ENCODE measurements at places on chromosomes 4 and X.

DNA sequence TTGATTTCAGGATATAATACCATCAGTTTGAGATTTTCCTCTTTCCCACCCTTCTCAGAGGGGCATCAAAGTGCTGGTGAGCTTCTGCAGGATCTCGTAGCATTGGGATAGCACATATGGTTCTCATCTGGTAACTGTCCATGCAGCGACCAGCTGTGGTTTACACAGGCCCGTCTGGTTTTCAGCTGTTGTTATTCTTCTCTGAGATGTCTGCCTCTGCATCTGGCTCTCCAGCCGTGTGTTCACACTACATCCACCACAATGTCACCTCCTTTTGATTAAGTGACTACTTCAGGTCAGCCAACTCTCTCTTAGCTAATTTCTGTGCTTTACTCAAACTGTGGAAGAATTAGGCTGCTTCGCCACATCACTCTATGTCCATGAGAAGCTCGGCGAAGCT lies 676.7 kb upstream of the TENM3 start:
- no peak for DNase-seq

DNA sequence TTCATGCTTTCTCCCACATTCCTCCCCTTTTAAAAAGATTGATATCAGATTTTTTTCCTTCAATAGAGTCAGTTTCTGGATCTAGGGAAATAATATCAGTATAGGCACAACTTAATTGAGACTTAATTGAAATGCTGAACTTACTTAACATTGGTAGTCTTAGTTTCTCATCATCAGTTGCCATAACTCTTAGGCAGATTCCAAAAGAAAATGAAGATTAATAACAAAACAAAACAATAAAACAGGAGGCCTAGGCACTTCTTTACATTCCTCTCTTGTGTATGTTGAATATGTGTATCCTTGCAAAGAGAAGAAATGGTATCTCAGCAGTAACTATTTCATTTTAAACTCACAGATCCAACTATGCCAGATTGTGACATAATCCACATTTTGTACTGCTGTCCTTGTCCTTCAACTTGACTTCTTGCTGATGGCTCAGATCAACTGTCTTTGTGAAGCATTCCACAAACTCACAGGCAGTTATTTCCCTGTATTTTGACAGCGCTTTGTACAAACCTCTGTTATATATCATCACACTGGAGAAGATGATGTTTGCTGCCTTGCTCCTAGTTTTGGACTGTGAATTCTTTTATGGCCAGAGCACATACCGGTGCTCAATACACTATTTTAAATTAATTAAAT lies 9.1 kb upstream of the SLC9B2 start:
- DNase-seq: no peak

DNA sequence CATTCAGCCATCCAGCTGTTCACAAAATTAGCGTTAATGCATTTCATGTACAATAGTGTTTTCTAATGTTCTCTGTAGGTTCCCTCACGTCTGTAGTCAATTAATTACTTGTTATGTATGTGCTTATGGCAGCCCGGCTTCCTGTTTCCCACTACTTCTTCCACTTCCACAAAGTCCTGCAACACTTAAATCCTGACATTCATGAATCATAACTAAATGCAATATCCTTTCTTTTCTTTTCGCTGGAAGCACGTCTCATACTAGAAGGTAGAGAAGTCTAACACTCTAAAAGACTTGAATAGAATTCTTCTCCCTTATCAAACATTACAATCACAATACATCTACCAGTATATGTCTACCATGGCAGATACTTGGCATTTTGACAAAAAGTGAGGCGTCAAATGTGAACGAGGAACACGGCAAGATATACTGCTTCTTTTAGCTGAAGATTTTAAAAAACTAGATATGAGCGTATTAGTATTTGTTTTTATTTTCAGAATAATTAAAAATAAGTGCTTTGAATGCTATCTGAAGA lies 239.0 kb upstream of the DIAPH2 start:
- DNase-seq: no peak

GRCh38 chr4:8582436-8582835 lies 2.2 kb downstream of the GPR78 start:
- DNase-seq: no peak

DNA sequence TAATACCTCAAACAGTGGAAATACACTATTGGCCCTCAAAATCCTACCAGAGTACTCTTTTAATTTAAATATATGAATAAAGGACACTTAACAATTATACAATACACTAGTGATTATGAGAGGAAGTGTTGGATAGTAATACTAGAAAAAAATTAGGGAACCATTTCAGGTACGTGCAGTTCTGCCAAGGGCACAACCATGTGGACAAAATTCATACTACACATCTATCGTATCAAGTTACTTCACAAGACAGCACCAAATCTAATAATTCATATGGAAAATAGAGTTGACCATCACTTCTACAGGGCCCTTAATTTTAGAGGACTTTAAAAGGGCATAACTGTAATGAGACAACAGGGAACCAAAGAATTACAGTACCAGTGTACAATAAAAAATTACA lies 69.2 kb upstream of the ZCCHC13 start:
- DNase-seq: no peak

GRCh38 chr4:41912546-41912945 lies 22.7 kb upstream of the TMEM33 start:
- no peak for DNase-seq

DNA sequence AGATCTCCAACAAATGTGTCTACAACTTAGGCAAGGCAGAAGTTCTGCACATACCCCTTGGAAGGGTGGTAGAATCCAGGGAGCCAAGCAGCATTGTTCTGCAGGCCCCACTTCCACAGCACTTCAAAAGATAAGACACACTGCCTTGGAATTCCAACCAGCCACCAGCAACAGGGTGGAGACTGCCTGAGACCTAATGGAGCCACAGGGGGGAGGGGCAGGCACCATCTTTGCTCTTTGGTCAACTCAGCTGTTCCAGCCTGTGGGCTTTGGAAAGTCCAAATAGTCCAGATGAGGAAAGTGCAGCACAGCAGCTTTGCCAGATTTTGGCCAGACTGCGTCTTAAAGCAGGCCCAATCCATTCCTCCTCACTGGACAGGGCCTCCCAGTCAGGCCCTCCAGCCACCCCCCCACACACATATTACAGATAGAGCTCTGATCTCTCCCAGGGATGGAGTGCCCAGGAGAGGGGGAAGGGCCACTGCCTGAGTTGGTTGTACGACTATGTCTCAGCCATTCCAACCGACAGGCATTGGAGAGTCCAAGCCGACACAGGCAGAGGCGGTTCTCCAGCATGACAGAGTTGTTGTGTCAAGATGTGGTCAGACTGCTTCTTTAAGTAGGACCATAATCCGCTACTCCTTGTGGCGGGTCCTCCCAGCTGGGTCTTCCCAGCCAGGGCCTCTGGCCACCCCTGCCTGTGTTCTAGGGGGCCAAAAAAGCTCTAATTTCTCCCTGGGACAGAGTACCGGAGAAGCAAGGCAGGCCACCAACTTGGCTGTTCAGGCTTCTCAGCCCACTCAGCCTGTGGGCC lies 42.5 kb upstream of the ANTXR2 start:
- no peak for DNase-seq

GRCh38 chr4:99960648-99961047 lies 10.6 kb upstream of the H2AZ1 start:
- DNase-seq: no peak

- no peak for DNase-seq
Measured at GRCh38 chr4:183443655-183444213, 702 bp upstream of the CDKN2AIP start.

- no peak for DNase-seq
Measured at GRCh38 chrX:49164589-49165360, 2.2 kb downstream of the MAGIX start.

GRCh38 chrX:24241822-24242648 lies 71.8 kb downstream of the SUPT20HL2 start:
- DNase-seq: no peak

DNA sequence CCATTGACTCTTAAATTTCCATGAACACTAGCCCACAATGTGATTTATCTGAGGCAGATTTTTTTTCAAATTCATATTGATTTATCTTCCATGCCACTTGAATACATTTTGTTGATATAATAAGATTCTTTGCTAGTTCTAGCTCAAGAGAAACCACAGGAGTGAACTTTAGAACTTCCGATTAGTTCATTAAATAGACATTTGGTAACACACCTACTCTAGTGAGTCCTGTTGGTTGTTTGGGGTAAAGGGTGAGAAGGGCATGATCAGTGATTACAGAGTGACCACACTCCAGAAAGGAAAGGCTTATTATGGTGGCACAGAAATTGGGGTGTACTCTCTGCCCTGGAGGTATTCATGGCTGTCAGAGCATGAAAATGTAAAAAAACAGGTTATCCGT lies 120.4 kb downstream of the CDKL5 start:
- DNase-seq: no peak

DNA sequence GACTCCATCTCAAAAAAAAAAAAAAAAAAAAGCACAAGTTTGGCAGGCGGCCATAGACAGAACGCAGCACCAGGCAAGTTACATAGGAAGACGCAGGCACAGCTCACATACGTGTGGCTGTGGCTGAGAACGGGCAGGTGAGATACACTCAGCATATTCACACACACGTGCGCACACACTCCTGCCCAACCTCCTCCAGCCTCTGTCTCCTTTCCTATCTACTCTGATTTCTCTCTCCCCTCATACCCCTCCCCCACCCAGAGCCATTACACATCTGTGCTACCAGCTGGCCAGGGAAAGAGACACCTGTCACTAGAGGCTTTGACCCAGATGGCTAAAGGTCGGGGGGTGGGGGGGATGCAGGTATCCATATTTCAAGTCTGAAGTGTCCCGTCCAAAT lies 2.2 kb upstream of the SLC38A5 start:
- DNase-seq: no peak

DNA sequence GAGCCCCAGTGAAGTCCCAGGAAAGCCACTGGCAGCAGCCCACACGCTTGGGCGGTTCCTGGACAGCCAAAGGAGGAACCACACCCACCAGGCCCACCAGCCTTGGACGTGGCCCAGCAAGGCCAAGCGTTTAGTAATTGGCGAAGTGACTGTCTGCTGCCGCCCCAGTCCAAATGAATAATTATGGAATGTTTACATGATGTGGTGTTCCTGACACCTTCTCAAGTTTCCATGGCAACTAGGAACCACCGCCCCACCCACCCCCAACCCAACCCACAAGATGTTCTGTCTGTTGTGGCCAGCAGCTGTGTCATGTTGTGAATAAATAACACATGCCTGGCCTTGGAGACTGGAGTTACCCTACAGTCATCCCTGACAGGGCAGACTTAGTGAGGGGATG lies 22.3 kb downstream of the APLN start:
- no peak for DNase-seq

- no peak for DNase-seq
Measured at GRCh38 chrX:13029887-13030771, 14.3 kb downstream of the FAM9C start.

DNA sequence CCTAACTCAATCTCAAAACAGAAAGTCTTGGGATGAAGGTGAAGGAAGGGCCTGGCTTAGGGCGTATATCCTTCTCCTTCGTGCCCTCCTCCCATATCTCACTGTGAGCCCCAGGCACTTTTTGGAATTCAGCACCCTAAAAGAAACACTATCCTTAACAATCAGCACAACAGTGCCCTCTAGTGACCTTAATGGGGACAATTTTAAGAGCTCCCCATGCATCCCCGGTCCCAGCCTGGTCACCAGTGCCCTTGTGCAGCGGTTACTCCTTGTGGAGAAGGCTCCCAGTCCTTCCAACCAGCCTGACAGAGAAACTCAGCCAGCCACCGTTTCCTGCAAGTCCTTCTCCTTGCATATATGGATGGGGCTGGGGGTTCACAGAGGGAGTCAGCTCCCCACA lies 4.2 kb downstream of the PAK3 start:
- DNase-seq: no peak

- DNase-seq: no peak
Measured at GRCh38 chr4:31545755-31546154, 825.6 kb downstream of the PCDH7 start.

DNA sequence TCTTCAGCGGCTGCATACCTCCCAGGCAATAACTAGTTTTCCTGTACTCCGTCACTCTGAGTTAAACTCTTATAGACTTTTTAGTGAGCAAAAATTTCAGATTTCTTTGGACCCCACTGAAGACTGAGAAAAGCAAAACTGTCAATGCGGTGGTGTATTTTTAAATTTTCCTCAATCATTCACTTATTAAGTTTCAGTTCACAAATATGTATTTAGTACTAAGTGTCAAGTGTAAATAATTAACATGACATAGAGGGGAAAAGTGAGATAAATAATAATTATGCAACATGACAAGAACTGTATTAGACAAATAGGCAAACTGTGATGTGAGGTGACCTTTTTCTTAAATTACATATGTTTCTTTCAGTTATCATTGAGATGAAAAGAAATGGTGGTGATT lies 124.4 kb downstream of the NAF1 start:
- DNase-seq: no peak

DNA sequence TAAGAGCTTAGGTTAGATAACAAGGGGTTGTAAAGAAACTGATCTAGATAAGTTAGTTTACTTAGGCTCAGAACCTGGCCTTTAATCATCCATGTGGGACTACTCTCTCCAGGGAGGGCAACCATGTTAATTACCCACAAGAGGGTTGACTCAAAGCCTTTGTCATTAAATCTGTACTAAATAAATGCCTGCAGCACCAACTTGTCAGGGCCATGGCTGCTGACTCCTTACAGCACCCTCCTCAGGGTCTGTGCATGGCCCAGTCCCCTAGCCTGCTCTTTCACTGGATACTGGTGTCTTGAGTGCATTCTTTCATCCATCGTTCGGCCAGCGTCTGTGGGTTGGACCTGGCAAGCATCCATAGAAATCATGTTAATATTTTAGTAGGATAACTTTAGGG lies 34.7 kb downstream of the CASP3 start:
- no peak for DNase-seq

GRCh38 chr4:80614319-80614718 lies 278.8 kb downstream of the CFAP299 start:
- DNase-seq: no peak

- no peak for DNase-seq
Measured at GRCh38 chrX:37553476-37553875, 18.0 kb upstream of the LANCL3 start.

DNA sequence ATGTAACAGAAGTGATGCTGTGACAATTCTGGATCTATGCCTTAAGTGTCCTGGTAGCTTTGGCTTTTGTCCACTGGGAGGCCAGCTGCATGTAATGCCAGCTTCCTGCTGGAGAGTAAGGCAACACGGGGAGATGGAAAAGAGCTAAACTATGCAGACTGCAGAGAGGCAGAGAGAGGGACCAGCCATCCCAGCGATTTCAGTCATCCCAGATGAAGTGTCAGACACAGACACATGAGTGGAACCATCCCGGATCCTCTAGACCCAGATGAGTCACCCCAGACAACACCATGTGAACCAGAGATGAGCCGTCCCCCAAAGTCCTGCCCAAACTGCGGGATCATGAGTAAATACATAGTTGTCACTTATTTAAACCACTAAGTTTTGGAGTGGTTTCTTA lies 14.6 kb downstream of the SRPX start:
- DNase-seq: no peak

DNA sequence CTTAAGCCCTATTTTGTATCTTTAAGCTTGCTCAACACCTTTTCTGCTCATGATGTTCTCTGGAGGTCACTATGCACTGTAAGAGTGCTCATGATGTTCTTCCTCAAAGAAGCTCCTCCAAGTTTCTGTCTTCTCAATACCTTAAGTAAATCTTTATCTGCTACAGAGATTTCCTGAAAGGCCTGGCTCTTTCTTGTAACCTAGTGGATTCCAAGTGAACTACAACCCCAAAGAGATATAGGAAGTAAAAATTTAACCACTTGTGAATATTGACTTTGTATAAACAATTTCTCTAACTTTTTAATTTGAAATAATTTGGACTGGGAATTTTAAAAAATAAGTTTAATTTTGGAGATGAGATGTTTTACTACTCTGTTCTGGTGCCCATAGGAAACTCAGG lies 39.3 kb upstream of the XK start:
- DNase-seq: no peak

- DNase-seq: no peak
Measured at GRCh38 chr4:118957722-118958445, 69.2 kb downstream of the SYNPO2 start.

All from activated CD4-positive, alpha-beta T cell treated with anti-CD3 and anti-CD28 coated beads for 1 hour (primary cell).